PC-3 (cell line): ENCODE measurements at places on chromosomes 11 and 22. TPM values are rescaled to one million over a fixed set of nuclear protein-coding genes. Genes with fewer than 3 reads are reported as not detected.

DNA sequence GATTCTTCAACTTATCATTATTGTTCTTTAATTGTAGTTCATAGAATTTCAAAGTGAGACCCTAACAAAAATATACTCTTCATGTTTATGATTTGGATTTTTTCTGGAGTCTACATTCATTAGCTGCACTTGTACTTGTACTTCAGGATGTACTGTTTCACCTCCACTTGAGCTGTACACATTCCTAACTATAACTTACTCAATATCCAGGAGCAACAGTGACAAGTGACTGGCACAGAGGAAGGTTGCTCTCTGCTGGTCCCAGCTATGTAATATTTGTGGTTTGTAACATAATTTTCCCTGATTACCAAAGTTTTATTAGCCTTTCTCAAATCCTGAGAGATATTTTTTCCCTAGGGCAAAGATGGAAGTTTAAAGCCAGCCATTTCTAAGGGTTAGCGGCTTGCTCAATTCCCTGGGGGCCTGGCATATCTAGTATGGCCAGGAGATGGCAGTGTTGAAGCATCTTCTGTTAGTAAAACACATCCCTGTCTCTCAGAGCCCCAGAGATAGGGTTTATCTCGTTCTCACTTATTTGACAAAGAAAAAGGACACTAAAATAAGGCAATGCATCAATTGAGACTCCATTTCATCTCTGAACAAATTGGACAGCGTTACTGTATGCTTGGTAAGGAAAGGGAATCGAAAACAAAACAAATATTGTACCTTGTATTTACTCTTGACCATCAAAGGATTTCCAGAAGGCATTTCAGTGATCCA, 14.2 kb downstream of the OR52A5 start:
- peak; percentile 71 for DNase-seq
- H3K27me3 ChIP-seq = no peaks in the 10 kb centered on the region
- no peak overlapping the region for H3K4me3 ChIP-seq

DNA sequence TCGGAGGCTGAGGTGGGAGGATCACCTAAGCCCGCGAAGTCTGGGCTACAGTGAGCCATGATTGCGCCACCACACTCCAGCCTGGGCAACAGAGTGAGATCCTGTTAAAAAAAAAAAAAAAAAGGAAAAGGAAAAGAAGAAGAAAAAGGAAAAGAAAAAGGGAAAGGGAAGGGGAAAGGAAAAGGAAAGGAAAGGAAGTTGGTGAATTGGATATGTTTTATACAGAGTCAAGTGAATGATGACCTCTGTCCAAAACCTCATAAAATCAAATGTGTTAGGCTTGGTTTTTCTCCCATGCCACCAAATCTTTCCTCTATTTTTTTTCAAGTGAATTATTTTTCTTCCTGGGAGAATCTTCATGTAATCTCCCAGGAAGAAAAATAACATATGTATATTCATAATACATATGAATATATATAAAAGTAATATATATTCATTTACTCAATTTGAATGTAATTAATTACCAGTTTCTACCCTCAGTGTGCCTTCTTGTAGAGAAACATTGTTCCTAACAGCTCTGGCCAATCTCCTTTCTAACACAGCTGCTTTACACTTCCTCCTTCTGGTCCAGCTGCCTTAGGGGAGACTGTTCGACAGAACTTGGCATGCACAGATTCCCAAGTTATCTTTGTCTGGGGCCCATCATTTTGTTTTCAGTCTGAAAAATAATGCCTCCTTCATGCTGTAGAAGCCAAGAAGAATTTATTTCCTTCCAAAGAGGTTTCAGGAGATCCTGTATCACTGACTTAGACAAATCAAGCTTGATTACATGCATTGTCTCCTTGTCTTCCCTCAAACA, 111.9 kb downstream of the CCDC34 start:
- H3K4me1 ChIP-seq = no peaks in the 10 kb centered on the region
- H3K27ac ChIP-seq = no peak overlapping the region
- no peaks in the 10 kb centered on the region for H3K27me3 ChIP-seq
- H3K4me3 ChIP-seq = no peak overlapping the region
- H3K36me3 ChIP-seq = no peaks in the 10 kb centered on the region

- H3K4me3 ChIP-seq = no peak overlapping the region
- no peak for DNase-seq
- no peak overlapping the region for H3K27ac ChIP-seq
Measured at GRCh38 chr22:50439314-50439870, 35.4 kb downstream of the SBF1 start.

DNA sequence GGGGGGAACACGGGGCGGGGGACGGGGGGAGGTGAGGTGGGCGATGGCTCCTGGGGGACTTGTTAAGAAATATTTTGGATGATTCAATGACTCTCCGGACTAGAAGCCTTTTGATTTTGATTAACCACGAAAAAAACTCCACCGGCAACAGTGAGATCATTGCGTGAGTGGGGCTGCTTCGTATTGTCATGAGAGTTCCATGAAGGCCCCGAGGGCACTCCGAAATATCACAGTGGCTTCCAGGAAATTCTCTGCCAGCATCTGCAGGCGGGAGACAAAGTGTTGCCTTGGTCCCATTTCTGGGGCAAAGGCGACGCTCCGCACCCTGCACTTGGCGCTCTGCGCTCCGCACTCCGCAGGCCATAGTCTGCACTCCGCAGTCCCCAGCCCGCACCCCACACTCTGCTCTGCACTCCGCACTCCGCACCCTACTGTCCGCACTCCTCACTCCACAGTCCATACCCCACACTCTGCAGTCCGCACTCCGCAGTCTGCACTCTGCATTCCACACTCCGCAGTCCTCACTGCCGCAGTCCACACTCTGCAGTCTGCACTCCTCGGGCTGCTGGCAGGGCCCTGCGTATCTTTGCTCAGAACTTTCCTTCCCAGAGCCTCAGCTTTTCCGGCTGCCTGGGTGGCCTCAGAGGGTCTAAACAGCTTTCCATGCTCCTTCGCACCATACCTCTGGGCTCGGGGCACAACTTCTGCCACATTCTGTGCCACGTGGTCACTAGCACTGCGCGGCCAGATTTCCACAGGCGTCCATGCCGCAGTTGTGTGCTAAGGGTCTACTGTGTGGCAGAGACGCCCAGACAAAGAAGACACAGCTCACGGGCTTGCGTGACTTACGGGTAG, 61.1 kb downstream of the LINC01488 start:
- no peaks in the 10 kb centered on the region for H3K36me3 ChIP-seq
- peaks cover 7% of the 10 kb centered on the region; the same call in 1 of the 2 replicates for H3K4me1 ChIP-seq
- H3K27ac ChIP-seq = no peak overlapping the region
- no peaks in the 10 kb centered on the region for H3K27me3 ChIP-seq

GRCh38 chr11:121886996-121887395, 229.0 kb downstream of the BLID start:
- H3K27ac ChIP-seq = no peak overlapping the region
- H3K36me3 ChIP-seq = no peaks in the 10 kb centered on the region
- H3K27me3 ChIP-seq = no peaks in the 10 kb centered on the region
- H3K4me3 ChIP-seq = no peak overlapping the region
- peaks cover 29% of the 10 kb centered on the region for H3K4me1 ChIP-seq

- no peak for DNase-seq
- no peak overlapping the region for H3K4me3 ChIP-seq
- no peak overlapping the region for H3K27ac ChIP-seq
Measured at GRCh38 chr11:2625183-2625582, 74.6 kb downstream of the KCNQ1OT1 start.

DNA sequence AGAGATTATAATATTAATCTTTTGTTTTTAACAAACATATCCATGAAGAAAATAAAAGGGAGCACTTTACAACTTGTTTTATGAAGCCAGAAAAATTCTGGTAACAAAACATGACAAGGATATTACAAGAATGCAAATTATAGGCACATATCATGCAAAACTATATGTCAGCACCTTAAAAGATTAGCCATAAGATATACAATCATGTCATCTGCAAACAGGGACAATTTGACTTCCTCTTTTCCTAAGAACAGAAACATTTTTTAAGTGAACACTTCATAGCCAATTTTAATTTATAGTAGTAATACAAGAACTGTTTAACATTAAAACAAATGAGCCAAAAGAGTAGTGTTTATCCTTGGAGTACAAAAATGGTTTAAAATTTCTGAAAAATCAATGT, 916.5 kb upstream of the CNTN5 start:
- H3K4me3 ChIP-seq = no peak overlapping the region
- H3K27ac ChIP-seq = no peak overlapping the region
- no peaks in the 10 kb centered on the region for H3K4me1 ChIP-seq
- no peaks in the 10 kb centered on the region for H3K36me3 ChIP-seq
- H3K27me3 ChIP-seq = no peaks in the 10 kb centered on the region

DNA sequence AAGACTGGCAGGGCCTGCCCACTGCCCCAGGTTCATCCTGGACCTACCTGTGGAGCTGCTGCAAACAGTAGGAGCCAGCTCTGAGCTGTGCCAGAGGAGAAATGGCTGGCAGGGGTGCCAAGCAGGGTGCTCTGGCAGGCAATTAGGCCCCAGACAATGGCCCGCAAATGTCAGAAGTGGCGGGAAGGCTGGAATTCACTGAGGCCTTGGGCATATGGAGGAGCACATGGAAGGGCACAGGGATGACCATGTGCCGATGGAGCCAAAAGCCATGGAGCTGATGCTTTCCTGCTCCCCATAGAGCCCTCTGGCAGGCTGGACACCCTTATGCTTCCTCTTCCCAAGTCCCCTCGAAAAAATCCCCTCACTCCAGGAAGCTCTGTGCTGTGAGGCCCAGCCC, 62.0 kb downstream of the BUD13 start:
- peaks cover 9% of the 10 kb centered on the region; the same call in 1 of the 2 replicates for H3K27me3 ChIP-seq
- peaks cover 4% of the 10 kb centered on the region; the same call in 1 of the 2 replicates for H3K4me1 ChIP-seq
- H3K4me3 ChIP-seq = no peak overlapping the region

- peaks cover 6% of the 10 kb centered on the region; the same call in 1 of the 2 replicates for H3K4me1 ChIP-seq
- DNase-seq = no peak
- H3K4me3 ChIP-seq = no peak overlapping the region
Measured at GRCh38 chr22:24164940-24165339, 16.3 kb upstream of the SUSD2 start.

GRCh38 chr11:72798361-72798760, 4.5 kb upstream of the STARD10 start:
- H3K27me3 ChIP-seq = no peaks in the 10 kb centered on the region
- H3K4me1 ChIP-seq = peaks cover 8% of the 10 kb centered on the region
- H3K27ac ChIP-seq = no peak overlapping the region
- no peak overlapping the region for H3K4me3 ChIP-seq
- no peaks in the 10 kb centered on the region for H3K36me3 ChIP-seq
- no peak for DNase-seq

- H3K36me3 ChIP-seq = no peaks in the 10 kb centered on the region; the same call in 1 of the 2 replicates
- H3K27ac ChIP-seq = no peak overlapping the region
- no peaks in the 10 kb centered on the region for H3K27me3 ChIP-seq
- no peaks in the 10 kb centered on the region for H3K4me1 ChIP-seq
- H3K4me3 ChIP-seq = no peak overlapping the region
Measured at GRCh38 chr11:1532606-1533341, 39.3 kb downstream of the DUSP8 start.

GRCh38 chr11:109806205-109806604, 287.0 kb upstream of the ZC3H12C start:
- no peaks in the 10 kb centered on the region for H3K36me3 ChIP-seq
- H3K4me3 ChIP-seq = no peak overlapping the region
- H3K27ac ChIP-seq = no peak overlapping the region
- H3K4me1 ChIP-seq = no peaks in the 10 kb centered on the region
- no peak for DNase-seq

DNA sequence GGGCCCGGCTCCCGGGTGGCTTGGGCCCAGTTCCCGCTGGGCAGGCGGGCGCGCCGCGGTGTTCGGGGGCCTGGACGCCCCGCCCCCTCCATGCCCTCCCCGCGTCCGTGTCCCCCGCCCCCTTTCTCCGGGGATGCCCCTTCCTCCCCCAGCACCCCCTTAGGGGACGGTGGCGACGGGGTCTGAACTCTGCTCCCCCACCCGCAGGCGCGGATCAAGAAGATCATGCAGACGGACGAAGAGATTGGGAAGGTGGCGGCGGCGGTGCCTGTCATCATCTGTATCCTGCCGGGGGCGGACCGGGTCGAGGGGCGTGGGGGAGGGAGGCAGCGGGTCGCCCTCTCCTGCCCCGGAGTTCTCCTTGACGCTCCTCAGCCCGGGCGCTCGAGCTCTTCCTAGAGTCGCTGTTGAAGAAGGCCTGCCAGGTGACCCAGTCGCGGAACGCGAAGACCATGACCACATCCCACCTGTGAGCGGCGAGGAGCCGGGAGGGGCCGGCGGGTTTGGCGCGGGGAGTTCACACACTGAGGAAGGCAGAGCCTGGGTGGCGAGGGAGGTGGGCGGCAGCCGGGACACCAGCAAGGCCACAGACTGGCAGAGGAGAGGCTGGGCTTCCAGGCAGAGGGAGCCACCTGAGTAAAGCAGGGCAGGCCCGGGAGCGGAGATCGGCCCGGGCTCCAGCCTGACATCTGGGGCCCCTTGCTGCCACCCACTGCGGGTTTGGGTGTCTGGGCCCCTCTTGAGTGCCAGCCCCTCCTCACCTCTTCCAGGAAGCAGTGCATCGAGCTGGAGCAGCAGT, 546 bp downstream of the DRAP1 start:
- peak overlapping the region; percentile 82 for H3K4me3 ChIP-seq
- H3K27ac ChIP-seq = peak overlapping the region; percentile 29
- peaks cover 43% of the 10 kb centered on the region for H3K4me1 ChIP-seq
- peaks cover 17% of the 10 kb centered on the region; the same call in 1 of the 2 replicates for H3K36me3 ChIP-seq
- DNase-seq = peak; percentile 34

DNA sequence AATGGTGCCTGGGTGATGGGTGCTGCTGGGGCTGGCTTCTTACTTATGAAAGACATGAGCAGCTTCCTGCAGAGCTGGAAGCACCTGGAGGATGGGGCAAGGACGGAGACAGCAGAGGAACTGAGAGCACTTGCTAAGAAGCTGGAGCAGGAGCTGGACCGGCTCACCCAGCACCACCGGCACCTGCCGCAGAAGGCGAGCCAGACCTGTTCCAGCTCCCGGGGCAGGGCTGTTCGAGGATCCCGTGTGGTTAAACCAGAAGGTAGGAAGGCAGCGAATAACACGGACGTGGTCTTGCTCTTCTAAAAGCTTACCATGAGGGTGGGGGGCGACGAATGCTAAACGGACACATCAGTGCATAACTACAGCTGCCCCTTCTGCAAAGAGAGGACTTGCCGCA, 9.3 kb downstream of the APOL5 start:
- H3K4me1 ChIP-seq = no peaks in the 10 kb centered on the region
- H3K27ac ChIP-seq = no peak overlapping the region
- H3K27me3 ChIP-seq = no peaks in the 10 kb centered on the region
- H3K4me3 ChIP-seq = no peak overlapping the region

Gene OR51E2
- not detected in 2 replicates for total RNA-seq

Gene OR51A7
- not detected in 2 replicates for total RNA-seq

Gene CABP4
- total RNA-seq = 0.55 TPM in 1 of 2 replicates, not detected in the other

Gene OR51I1
- not detected in 2 replicates for total RNA-seq

Gene PGA5
- not detected in 2 replicates for total RNA-seq

Gene MN1
- 2.7 and 3.1 TPM in 2 replicates for total RNA-seq

Gene DGCR2
- 36.1 and 46.1 TPM in 2 replicates for total RNA-seq
